Activated CD4-positive, alpha-beta memory T cell treated with anti-CD3 and anti-CD28 coated beads for 36 hours (primary cell): ENCODE measurements at places on chromosomes 16 and 17. TPM values are rescaled to one million over a fixed set of nuclear protein-coding genes. Genes with fewer than 3 reads are reported as not detected.

GRCh38 chr17:4573669-4574068, 10.7 kb upstream of the SMTNL2 start:
- peaks cover 4% of the 10 kb centered on the region for H3K27me3 ChIP-seq
- H3K36me3 ChIP-seq = no peaks in the 10 kb centered on the region
- DNase-seq = peak; percentile 92

DNA sequence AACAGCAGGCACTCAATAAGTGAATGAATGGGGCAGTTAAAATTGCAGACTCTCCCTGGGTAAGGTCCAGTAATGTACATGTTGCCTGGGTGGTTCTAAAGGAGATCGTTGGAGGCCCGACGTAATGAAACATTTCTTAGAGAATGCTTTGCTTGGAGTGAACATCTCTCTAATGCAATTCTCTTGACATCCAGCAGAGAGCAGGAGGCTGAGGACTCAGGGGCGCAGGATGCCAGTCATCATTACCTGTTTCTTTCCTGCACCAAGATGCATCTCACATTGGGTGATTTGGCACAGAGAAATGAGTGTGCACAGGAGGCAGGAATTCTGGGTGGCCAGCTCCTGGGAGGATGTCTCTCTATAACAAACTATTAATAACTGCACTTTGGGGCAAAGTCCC, 130.3 kb upstream of the RBBP6 start:
- no peak overlapping the region for H3K27ac ChIP-seq
- DNase-seq = no peak
- no peaks in the 10 kb centered on the region for H3K36me3 ChIP-seq
- no peaks in the 10 kb centered on the region for H3K4me1 ChIP-seq

DNA sequence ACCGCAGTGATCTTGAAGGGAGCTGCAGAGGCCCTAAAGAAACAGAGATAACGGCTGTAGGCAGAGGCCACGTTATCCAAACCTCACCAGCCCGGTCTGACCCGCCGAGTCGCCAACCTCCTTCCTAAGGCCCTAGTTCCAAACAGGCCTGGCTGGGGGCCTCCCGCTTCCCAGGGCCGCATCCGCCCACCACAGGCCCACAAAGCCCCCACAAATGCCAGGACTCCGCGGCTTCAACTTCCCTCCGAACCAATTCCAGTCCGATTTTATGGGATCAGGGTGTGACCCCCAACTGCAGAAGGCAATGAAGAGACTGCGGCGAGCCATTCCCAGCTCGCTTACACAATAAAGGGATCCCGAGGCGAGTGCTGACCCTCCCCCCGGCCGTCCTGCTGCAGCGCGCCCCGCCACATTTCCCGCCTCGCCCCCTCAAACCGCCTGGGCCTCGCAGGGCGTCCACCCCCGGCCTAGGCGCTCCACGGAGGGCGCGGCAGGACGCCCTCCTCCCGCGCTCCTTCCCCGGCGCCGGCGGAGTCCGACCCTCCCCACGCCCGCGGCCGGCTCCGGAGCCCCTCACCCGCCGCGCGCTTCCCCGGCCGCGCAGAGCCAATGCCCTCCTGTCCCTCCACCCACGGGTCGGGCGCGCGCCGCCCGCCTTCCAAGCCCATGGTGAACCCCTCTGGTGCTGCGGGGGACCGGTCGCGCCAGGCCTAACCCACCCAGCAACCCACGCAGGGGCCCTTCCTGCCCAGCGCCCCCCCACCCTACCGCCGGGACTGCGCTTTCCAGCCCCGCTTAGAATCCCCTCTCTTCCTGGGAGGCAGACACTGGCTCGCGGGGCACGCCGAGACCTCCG, 926 bp downstream of the MYH10 start:
- H3K36me3 ChIP-seq = peaks cover 1% of the 10 kb centered on the region
- H3K27ac ChIP-seq = no peak overlapping the region
- H3K27me3 ChIP-seq = peaks cover 34% of the 10 kb centered on the region

GRCh38 chr16:58449306-58449705, 50.6 kb upstream of the NDRG4 start:
- no peak for DNase-seq
- H3K4me1 ChIP-seq = no peaks in the 10 kb centered on the region
- H3K27me3 ChIP-seq = peaks cover 10% of the 10 kb centered on the region

GRCh38 chr17:7213895-7214299, 5.7 kb downstream of the DLG4 start:
- peak; percentile 80 for DNase-seq
- peak overlapping the region; percentile 85 for H3K4me3 ChIP-seq
- H3K36me3 ChIP-seq = no peaks in the 10 kb centered on the region
- peak overlapping the region; percentile 89 for H3K27ac ChIP-seq
- peaks cover 7% of the 10 kb centered on the region for H3K27me3 ChIP-seq

DNA sequence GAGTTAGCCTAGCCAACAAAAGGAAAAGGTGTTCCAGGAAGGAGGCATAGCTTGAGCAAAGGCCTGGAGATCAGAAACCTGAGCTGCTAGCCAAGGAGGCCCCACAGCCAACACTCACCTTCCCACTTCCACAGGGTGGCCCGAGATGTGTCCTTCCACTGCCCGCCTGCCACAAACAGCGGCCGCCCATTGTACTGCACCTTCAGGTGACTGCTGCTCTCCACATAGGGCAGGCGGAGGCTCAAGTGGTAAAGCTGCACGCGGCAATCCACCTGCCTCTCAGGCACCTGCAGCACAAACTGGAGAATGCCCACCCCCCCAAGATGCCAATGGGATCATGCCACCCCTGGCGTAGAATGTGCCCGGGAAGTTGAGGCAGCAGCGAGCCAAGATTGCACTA, 111.5 kb downstream of the RMI2 start:
- peaks cover 2% of the 10 kb centered on the region for H3K4me1 ChIP-seq
- DNase-seq = no peak

DNA sequence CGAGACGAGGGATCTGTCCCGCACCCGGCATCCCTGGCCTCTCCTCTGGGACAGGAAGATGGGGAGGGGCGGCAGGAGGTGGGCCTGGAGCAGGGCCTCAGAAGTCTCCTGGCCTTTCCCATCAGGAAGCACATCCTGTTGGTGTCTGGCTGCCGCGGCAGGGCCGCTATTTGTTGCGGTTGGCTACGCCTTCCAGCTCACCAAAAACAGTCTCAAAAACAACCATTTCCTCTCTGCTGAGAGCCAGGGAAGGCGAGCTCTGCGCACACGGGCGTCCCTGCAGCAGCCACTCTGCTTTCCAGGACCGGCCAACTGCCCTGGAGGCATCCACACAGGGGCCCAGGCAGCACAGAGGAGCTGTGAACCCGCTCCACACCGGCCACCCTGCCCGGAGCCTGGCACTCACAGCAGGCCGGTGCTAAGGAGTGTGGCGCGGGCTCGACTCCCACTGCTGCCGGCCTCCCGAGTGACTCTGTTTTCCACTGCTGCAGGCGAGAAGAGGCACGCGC, at the start of gene TMEM204:
TMEM204 (plus strand) TSS at position 224 of the 509 bp plus-strand sequence. CDS start 610 bp downstream, outside the sequence.
- H3K4me3 ChIP-seq = peak within 1 kb of the TSS; percentile 99
- H3K36me3 ChIP-seq = peaks cover 36% of the 10 kb centered on the region
- peak; percentile 66 for DNase-seq
- H3K27ac ChIP-seq = peak within 1 kb of the TSS; percentile 97

DNA sequence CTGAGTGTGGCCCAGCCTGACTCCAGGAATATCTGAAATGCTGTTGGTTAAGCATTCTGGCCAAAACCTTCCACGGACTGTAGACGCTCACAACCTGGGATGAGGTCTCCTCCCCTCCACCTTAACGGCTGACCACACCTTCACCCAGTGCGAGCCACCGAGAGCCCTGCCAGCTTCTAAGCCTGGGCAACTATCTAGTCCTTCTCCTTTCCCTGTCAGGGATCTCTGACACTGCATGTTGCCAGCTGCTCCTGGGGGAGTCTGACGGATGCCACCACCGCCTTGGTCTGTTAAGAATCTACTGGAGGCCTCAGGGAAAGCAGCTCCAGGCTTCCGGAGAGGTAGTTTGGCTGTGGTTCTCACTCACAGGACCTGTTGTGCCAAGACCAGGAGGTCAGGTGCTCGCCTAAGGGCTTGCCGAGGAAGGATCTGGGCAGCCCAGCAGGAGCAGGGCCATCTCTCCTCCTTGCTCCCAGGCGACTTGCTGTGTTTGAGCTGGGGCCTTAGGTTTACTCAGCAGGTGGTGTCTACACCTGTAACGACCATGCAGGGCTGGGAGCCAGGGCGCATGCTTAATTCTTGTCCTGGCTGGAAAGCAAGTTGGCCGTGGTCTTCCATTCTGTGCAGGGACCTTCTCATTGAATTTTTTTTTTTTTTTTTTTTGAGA, 111.8 kb downstream of the NTN1 start:
- peaks cover 2% of the 10 kb centered on the region for H3K4me1 ChIP-seq
- no peaks in the 10 kb centered on the region for H3K36me3 ChIP-seq
- H3K27ac ChIP-seq = no peak overlapping the region
- peaks cover 2% of the 10 kb centered on the region for H3K27me3 ChIP-seq

GRCh38 chr16:8554881-8555280, 35.4 kb downstream of the TMEM114 start:
- H3K27me3 ChIP-seq = peaks cover 27% of the 10 kb centered on the region
- no peak for DNase-seq
- no peak overlapping the region for H3K4me3 ChIP-seq

DNA sequence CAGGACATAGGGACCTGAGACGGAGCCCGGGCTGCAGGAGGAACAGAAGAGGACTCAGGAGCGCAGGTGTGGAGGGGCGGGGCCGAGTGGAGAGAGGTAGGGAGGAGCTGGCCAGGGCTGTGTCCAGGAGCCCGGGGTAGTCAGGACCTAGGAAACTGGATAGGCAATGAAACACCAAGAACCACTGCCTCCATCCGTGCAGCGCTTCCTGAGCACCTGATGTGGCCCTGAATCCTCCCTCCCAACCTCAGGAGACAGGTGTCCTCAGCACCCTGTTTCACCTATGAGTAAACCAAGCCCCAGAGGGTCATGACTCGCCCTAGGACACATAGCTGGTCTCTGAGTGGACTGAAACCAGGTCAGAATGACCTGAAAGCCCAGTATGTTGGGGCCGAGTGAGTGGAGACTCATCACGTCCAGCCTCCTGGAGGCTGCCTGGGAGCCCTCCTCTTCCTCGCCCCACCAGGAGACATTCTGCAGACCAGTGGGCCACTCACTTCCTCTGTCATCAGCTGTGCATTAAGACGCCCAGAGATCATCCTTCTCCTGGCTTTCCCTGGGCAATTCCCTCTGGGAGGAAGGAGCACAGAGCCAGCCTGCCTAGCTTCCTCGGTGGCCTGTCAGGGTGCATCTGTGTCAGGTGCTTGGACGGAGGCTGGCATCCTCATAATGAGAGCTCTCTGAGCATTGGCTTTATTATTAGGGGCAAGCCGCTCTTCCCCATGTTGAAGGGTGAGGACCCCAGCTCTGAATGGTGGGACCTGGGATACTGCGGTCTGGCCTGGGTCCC, 72.8 kb downstream of the SCNN1B start:
- H3K36me3 ChIP-seq = no peaks in the 10 kb centered on the region
- no peak for DNase-seq
- peaks cover 3% of the 10 kb centered on the region for H3K27me3 ChIP-seq
- no peaks in the 10 kb centered on the region for H3K4me1 ChIP-seq

GRCh38 chr17:20266806-20267458, 200.4 kb downstream of the LGALS9B start:
- no peak overlapping the region for H3K4me3 ChIP-seq
- H3K36me3 ChIP-seq = no peaks in the 10 kb centered on the region
- H3K27ac ChIP-seq = no peak overlapping the region
- H3K27me3 ChIP-seq = no peaks in the 10 kb centered on the region

GRCh38 chr16:142405-142967, 4.0 kb upstream of the NPRL3 start:
- DNase-seq = no peak
- no peak overlapping the region for H3K4me3 ChIP-seq
- H3K4me1 ChIP-seq = peaks cover 2% of the 10 kb centered on the region
- H3K36me3 ChIP-seq = peaks cover 2% of the 10 kb centered on the region

DNA sequence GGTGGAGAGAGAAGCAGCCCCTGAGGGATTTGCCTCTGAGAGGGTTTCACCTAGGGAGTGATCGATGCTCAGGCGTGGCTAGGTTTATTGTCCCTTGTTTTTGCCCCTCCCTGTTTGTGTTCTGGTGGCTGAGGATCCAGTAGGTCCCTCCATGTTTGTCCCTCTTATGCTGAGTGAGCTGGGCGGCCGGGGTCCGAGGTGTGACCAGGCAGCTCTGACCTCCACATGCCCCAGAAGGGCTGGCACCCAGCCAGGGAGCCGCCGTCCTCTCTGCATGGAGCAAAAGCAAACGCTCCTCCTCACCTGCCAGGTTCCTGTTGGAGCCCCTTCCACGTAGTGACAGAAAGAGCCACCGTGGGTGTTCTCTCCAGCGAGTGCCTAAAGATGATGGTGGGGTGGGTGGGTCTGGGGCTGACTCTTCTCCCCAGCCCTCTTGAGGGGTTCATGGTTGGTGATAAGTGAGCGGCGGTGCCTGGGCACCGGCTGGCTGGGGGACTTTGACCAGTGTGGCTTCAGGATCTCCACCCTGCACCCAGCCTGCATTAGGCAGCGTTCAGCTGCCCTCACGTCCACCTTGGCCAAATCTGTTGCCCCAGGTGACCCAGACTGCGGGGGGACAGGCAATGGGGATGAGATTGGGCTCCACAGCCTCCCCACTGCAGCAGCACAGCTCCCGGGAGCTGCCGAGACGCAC, 14.1 kb upstream of the NUDT16L1 start:
- H3K36me3 ChIP-seq = peaks cover 4% of the 10 kb centered on the region
- H3K4me1 ChIP-seq = peaks cover 24% of the 10 kb centered on the region
- no peaks in the 10 kb centered on the region for H3K27me3 ChIP-seq

DNA sequence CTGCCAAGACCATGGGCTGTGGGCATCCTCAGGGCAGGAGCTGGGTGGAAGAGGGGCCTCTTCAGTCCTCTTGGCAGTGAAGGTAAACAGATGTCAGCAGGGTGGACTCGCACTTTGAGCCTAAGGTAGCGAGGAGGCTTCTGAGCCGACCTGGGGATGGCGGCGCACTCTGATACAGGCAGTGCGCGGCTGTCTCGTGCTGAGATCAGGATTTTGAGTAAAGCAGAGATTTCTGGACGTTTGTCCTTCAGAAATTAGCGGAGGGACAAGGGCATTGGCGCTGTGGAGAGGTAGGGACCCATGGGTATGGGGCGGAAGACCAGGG, 6.8 kb downstream of the RAB40C start:
- peaks cover 12% of the 10 kb centered on the region for H3K4me1 ChIP-seq
- no peaks in the 10 kb centered on the region for H3K27me3 ChIP-seq
- H3K27ac ChIP-seq = no peak overlapping the region
- no peak overlapping the region for H3K4me3 ChIP-seq

DNA sequence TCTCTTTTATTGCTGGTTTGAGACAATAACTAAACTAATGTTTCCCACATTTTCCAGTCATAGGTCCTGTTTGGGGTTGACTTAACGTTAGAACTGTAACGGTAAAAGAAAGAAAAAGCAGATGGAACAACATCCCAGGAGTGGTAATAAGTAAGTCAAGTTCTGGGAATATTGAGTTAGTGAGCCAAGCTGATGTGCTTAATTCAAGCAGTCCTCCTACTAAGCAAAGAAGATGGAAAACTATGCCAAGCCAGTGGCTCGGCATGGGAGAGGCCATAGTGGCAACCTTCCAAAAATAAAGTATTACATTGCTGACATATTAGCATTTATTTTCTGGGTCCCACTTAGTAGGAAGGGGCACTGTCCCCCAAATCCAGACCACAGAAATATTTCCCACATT, 161.7 kb upstream of the CDH5 start:
- no peak for DNase-seq
- peaks cover 2% of the 10 kb centered on the region for H3K27me3 ChIP-seq
- H3K36me3 ChIP-seq = no peaks in the 10 kb centered on the region
- no peaks in the 10 kb centered on the region for H3K4me1 ChIP-seq

HS3ST2 gene
- not detected for total RNA-seq

STAT3 gene
- total RNA-seq = 194 TPM

HSD17B1 gene
- 0.52 TPM for total RNA-seq

SLFN11 gene
- 64.8 TPM for total RNA-seq

RABEP1 gene
- 60.8 TPM for total RNA-seq
